ENCODE measurements at places on chromosomes 2 and 18.

- DNase-seq: no peak
Measured at GRCh38 chr2:134174711-134175110, 79.2 kb upstream of the MGAT5 start.

- DNase-seq: peak; percentile 18
Measured at GRCh38 chr2:17429130-17429529, 89.1 kb downstream of the RAD51AP2 start.

DNA sequence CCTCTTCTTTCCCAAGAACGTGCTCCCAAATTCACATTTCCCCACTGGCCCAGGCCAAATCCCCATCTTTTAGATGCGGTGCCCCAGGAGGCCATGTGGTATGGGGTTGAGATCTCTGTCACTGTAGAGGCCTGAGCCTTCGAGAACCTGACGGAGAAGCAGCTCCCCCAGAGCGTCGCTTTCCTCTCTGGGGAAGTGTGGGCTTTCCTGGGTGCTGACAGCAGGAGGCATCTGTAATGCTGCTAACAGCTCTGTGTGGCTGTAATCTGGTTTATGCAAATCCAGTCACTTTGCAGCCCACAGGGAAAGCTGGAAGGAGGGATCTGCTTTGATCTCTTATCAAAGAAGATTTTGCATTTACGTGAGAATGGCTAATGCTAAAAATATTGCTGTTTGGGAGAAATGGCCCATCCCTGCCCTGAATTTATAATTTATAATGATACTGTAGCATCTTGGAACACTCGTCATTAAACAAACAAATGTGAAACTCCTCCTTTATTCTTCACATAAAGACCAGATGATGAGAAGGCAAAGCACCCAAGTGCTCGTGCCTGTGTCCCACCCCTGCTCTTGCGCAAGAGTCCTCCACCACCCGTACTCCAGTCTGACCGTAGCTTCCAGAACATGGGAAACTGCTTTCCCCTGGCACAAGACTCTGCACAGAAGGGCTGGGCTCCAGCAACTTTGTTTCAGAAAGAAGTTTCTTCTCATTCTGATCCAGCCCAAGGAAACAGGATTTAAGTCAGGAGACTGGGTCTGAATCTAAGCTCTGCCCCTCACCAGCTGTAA, 109.9 kb upstream of the EPC2 start:
- no peak for DNase-seq

- DNase-seq: no peak
Measured at GRCh38 chr2:42999391-42999841, 207.0 kb upstream of the HAAO start.

GRCh38 chr2:143559147-143559546, 429.9 kb downstream of the ARHGAP15 start:
- no peak for DNase-seq

- no peak for DNase-seq
Measured at GRCh38 chr18:37309059-37309458, 256.5 kb downstream of the CELF4 start.

DNA sequence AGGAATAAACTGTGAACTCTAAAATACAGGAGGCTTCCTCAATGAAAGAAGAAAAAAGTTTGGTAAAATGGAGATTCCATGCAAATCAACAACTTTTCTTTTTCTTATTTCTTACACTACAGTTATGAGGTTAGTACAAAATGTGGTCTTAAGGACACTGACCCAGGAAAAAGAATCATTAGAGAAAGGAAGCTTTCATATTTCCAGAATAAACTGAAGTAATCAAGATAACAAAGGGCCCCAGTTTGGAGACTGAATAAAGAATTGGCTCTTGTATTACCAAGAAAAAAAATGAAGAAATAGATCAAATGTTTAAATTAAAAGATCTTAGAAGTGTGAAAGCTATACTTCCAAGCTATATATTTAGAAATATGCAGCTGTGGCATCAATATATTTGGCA, 72.3 kb downstream of the SLC66A3 start:
- DNase-seq: no peak

DNA sequence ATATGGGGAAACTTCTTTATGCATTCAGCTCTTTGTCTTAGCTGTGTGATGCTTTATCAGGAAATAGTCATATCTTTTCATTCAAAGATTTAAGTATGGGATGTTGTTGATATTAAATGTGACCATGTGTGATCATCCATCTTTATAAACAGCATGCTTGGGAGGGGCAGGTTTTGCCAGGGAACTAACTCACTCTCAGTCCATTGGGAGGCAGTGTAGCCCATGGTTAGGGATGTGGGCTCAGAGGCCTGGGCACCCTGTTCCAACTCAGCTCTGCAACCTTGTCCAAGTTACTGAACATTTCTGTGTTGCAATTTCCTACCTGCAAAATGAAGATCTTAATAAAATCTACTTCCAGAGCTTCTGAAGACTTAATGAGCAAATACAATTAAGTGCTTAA, 92.0 kb upstream of the BCL2L11 start:
- DNase-seq: no peak

DNA sequence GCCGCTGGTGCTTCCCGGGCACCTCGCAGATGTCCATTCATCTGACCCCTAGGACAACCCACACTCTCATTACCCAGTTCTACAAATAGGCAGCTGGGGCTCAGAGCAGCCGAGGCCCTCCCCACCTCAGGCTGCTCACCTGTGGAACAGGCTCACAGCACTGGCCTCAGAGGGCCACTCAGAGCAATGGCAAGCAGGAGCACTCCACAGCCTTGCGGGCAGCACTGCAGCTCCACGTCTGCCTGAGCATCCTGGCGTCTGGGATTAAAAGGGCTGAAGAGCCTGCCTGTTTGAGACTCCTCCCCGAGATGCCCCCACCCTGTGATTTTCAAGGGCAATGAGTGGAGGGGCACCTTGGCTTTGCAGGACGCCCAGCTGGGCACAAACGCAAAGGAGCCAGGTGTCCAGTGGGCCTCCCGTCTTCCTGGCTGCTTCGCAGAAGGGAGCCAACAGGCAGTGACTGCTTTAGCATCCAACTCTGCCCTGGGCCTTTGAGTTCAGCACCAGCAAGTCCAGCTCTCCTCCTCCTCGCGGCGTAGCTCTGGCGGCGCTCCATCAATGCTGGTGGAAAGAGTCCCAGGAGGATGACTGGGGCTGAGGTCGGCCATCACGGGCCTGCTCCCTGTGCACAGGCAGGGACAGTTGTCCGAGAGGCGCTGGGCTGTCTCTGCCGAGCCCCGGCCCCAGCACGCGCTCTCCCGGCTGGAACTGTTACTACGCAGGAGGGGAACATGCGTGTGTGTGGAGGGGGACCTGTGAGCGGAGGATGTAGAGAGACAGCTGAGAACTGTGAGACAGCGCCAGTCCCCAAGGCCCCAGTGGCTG, 297.2 kb downstream of the NDUFA10 start:
- DNase-seq: no peak
